ENCODE measurements at places on chromosomes 2 and 18. TPM values are rescaled to one million over a fixed set of nuclear protein-coding genes. Genes with fewer than 3 reads are reported as not detected.

GRCh38 chr2:170713543-170714380 lies 1.4 kb upstream of the SP5 start:
- peaks cover 82% of the 10 kb centered on the region for H3K27me3 ChIP-seq
- no peaks in the 10 kb centered on the region for H3K36me3 ChIP-seq
- H3K4me3 ChIP-seq, result peak overlapping the region; percentile 10
- H3K4me1 ChIP-seq, result peaks cover 15% of the 10 kb centered on the region

DNA sequence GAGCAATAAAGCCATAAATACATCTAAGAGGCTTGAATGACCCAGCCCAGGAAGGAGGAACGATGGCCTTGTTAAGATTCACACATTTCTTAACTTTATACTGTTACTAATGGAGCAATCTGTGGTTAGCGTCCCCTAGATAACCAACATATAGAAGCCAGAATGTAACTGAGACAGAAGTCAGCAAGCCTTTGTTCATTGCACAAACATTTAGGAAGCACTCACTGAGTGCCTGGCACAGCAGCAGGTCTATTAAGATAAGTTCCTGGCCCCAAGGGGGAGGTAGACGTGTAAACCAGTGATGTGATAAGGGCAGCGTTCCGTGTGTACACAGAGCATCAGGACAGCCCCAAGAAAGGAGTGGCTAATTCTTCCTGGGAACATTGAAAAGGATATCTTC lies 63.6 kb upstream of the ATL2 start:
- H3K4me1 ChIP-seq, result peaks cover 30% of the 10 kb centered on the region
- H3K36me3 ChIP-seq, result no peaks in the 10 kb centered on the region
- H3K27me3 ChIP-seq, result peaks cover 38% of the 10 kb centered on the region
- no peak overlapping the region for H3K4me3 ChIP-seq

DNA sequence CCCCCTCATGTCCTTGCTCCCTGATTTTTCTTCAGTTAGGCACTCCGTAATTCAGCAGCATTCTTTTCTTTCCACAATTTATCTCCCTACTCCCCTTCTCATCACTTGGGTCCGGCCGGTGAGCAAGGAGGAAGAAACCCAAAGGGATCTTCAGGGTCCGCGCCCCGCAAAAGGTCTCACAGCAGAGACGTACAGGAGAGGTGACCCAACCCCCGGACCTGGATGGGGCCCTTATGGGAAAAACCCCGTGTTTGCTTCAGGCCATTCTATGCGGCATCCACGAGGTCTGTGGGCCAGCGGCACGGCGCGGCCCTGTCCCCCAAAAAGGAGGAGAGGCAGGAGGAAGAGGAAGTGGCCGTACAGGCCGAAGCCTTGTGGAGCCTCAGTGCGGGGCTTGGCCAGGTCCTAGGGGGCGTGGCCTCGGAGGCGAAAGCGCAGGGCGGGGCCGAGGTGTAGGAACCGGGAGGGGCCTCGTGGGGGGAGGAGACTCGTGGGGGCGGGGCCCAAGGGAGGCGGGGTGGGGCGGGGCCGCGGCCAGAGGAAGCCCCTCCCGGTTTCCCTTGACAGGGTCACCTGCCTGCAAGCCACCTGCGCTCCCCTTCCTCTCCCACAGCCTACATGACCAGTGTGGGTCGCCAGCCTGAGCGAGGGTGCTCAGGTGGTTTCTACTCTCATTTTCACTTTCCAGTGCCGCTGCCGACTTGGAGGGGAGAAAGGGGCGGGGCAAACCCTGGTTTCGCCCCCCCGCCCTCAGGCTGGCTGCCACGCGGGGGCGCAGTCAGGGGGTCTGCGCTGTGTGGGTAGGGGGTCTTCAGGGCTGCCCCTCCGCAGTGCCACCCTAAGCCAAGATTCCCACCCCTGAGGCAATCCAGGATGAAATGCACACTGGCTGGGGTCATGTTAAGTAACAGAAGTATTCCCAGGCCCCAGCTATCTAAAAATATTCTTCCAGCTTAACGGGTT lies 156.4 kb upstream of the XPO1 start:
- peak; percentile 87 for DNase-seq
- peak overlapping the region; percentile 77 for H3K27ac ChIP-seq
- peaks cover 3% of the 10 kb centered on the region for H3K4me1 ChIP-seq
- H3K4me3 ChIP-seq, result peak overlapping the region; percentile 81

DNA sequence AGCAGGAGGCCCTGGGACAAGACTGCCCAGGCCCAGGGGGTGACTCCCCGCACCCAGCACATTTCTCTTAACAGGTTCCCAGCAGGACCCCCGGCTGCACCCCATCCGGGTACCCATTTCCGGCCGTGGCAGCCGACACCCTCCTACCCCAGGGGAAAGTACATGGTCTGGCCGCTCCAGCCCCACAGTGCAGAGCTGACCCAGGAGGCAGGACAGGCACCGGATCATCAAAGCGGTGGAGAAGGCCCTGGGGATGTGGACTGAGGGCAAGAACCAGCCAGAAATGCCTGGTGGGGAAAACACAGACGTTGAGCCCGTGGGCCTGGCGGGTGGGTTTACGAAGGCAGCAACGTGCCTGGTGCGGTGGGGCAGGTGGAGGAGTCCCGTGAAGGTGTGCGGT lies 79.5 kb upstream of the GPC1 start:
- no peak for DNase-seq
- H3K27me3 ChIP-seq, result peaks cover 10% of the 10 kb centered on the region
- H3K27ac ChIP-seq, result peak overlapping the region; percentile 78
- H3K4me3 ChIP-seq, result no peak overlapping the region

DNA sequence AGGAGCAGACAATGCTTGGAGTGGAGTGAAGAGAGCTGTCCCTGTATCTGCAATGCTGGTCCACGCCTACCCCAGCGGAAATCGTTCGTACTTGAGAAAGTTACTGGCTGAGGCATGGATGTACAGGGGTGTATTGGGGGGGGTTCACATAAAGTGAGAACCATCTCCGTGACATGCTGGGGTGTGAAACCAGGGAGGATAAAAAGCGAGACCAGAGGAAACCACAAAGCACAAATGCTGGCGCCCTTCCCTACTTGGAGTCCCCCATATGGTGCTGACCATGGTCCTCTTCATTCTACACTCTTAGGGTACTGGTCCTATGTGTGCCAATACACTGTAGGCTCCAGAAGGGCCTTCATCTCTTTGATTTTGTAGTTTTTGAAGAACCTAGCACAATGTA lies 244.1 kb downstream of the L3MBTL4 start:
- no peak overlapping the region for H3K27ac ChIP-seq
- no peak overlapping the region for H3K4me3 ChIP-seq
- DNase-seq, result no peak
- H3K4me1 ChIP-seq, result no peaks in the 10 kb centered on the region
- H3K36me3 ChIP-seq, result peaks cover 1% of the 10 kb centered on the region

GRCh38 chr18:72940509-72940908 lies 72.7 kb upstream of the NETO1 start:
- H3K4me3 ChIP-seq, result no peak overlapping the region
- H3K27ac ChIP-seq, result no peak overlapping the region
- H3K4me1 ChIP-seq, result peaks cover 1% of the 10 kb centered on the region
- DNase-seq, result no peak
- no peaks in the 10 kb centered on the region for H3K27me3 ChIP-seq
- H3K36me3 ChIP-seq, result no peaks in the 10 kb centered on the region

GRCh38 chr2:219087848-219088247 lies 27.1 kb upstream of the IHH start:
- peaks cover 3% of the 10 kb centered on the region for H3K36me3 ChIP-seq
- peaks cover 9% of the 10 kb centered on the region for H3K4me1 ChIP-seq
- no peak overlapping the region for H3K4me3 ChIP-seq

GRCh38 chr2:89841476-89841840 lies 1150.0 kb downstream of the RPIA start:
- no peaks in the 10 kb centered on the region for H3K4me1 ChIP-seq
- H3K4me3 ChIP-seq, result no peak overlapping the region
- H3K27me3 ChIP-seq, result no peaks in the 10 kb centered on the region
- no peak for DNase-seq
- no peak overlapping the region for H3K27ac ChIP-seq

- no peak for DNase-seq
- H3K27ac ChIP-seq, result no peak overlapping the region
Observed at GRCh38 chr2:106965611-106966010, 79.6 kb upstream of the ST6GAL2 start.

DNA sequence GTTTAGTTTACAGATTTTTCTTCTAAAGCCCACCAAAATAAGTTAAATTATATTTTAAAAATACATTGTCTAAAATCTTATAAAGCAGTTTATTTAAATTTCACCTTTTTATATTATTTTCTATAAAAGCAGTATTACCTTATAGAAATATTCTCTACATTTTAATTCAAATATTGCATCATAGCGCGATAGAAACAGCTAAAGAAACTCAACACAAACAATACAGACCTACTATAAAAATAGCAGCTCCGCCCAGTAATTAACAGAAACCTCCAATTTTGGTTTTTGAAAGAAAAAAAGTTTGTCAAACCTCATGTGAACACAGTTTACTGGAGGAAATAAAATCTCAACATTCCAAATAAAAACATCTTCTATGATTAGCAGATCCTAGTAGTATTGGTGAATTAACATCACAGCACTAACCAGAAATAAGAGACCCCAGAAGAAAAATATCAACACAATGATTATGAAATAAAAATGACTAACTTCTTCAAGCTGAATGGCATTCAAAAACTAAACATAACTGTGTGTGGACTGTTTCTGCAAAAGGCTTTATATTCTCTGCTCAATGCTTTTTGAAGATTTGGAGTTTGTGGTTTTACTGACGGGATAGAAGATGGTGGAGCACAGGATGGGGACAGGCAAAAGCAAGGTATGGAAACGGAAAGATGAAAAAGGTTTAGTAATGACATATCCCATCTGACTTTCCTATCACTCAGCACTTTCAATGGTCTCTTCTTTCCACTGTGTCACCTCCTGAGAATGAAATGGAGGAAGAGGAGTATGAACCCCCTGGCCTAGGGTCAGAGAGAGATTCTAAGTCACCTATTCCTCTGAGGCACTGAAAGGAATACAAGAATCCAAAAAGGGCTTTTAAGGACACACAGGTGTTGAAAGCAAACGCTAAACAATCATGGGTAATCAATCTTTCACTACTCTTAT lies 17.5 kb downstream of the MAP4K3 start:
- no peak overlapping the region for H3K4me3 ChIP-seq
- H3K27me3 ChIP-seq, result no peaks in the 10 kb centered on the region
- peaks cover 10% of the 10 kb centered on the region for H3K4me1 ChIP-seq
- H3K27ac ChIP-seq, result no peak overlapping the region
- DNase-seq, result no peak

DNA sequence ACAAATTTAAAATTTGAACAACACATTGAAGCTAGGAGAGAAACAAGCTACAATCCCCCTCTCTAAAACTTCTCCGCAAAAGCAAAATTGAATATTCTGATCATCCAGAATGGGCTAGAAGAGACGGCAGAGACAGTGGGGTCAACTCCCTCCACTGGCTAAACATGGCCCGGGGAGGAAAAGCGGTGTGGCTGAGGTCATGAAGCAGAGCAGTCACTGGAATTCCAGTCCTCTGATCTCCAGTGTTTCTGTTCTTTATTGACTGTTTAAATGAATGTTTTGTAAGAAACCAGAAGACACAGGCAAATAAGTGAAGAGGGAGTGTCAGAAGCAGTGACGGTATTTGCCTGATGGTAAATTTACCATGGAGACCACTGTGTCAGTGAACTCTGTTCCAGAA lies 116.2 kb downstream of the GAREM1 start:
- H3K27me3 ChIP-seq, result no peaks in the 10 kb centered on the region
- peaks cover 1% of the 10 kb centered on the region for H3K36me3 ChIP-seq
- peak overlapping the region; percentile 81 for H3K27ac ChIP-seq
- no peak overlapping the region for H3K4me3 ChIP-seq
- H3K4me1 ChIP-seq, result peaks cover 43% of the 10 kb centered on the region

- H3K27ac ChIP-seq, result no peak overlapping the region
- no peak overlapping the region for H3K4me3 ChIP-seq
- H3K27me3 ChIP-seq, result peaks cover 71% of the 10 kb centered on the region
- H3K4me1 ChIP-seq, result no peaks in the 10 kb centered on the region
- no peaks in the 10 kb centered on the region for H3K36me3 ChIP-seq
Observed at GRCh38 chr2:236910781-236911495, 174.8 kb upstream of the COPS8 start.

DNA sequence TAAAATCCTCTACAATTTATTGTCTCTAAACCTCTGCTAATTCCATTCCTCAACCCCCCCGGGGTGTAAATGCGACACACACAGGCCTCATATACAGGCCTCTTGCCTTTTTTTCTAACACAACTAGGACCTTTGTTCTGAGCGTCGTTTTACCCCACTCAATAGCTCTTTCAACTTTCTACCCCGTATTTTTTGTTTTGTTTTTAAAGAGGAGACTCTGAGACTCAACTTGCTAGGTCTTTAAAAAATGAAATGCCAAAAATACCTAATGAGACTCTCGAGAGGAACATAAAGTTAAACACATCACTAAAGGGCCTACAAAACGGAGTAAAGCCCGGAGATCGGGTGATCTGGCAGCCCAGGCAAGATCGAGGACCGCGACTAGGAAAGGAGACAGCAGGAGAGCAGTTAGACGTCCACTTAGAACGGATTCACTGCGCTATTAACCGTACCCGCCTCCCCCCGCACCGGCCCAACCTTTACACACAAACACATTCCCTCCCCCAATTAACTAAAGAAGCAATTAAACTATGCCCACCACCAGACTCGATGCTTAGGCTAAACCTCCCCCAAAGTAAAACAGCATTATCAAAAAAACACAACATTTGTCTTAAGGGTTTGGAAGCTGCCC lies 1.7 kb downstream of the TRIP12 start:
- peaks cover 14% of the 10 kb centered on the region for H3K4me1 ChIP-seq
- no peaks in the 10 kb centered on the region for H3K27me3 ChIP-seq
- H3K36me3 ChIP-seq, result peaks cover 9% of the 10 kb centered on the region
- H3K27ac ChIP-seq, result peak overlapping the region; percentile 99

DNA sequence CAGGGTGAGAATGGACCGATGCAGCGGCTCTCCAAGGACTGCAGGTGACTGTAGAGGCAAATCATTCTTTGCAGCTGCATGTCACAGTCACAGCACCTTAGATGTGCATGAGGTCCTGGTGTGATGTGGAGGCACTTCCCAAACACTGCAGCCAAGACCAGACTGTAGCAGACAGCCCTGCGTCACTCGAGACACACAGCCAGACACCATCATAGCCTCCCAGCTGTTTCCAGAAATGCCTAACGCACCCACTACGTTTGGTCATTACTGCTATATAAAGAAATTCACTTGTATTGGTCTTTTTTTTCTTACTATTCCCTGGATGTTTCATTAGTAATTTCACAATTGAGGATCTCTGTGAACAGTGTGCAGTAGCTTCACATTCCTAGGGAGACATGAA lies 60.9 kb downstream of the SH3YL1 start:
- no peaks in the 10 kb centered on the region for H3K36me3 ChIP-seq
- no peak for DNase-seq
- H3K27me3 ChIP-seq, result peaks cover 7% of the 10 kb centered on the region
- H3K4me3 ChIP-seq, result no peak overlapping the region

DNA sequence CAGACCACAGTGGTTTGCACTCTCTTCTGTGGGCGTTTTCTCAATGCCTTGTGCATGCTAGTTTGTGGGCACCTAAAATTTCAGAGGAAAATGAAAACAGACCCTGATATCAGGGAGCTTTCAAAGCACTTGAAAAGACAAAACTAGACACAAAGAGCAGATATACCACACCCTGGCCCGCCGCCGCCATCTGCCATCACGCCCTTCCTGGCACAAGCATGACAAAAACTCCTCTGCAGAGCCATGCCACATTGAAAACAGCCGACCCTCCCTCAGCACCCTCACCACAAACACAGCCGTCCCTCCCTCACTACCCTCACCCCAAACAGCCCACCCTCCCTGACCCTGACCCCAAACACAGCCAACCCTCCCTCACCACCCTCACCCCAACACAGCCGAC lies 84.8 kb upstream of the RAB6C start:
- H3K36me3 ChIP-seq, result no peaks in the 10 kb centered on the region
- DNase-seq, result no peak
- H3K4me3 ChIP-seq, result no peak overlapping the region
- no peak overlapping the region for H3K27ac ChIP-seq
- peaks cover 36% of the 10 kb centered on the region for H3K27me3 ChIP-seq

The CNRIP1 gene
- total RNA-seq, result not detected

The OBSL1 gene
- 198 TPM for total RNA-seq

The PROKR1 gene
- total RNA-seq, result 0.12 TPM

The ST6GAL2 gene
- 8.3 TPM for total RNA-seq

Measured in progenitor cell of endocrine pancreas (in vitro differentiated cells).